ENCODE measurements at places on chromosomes 3 and 15. TPM values are rescaled to one million over a fixed set of nuclear protein-coding genes. Genes with fewer than 3 reads are reported as not detected.

- no peak for DNase-seq
- no peak overlapping the region for H3K4me3 ChIP-seq
- peaks cover 3% of the 10 kb centered on the region for H3K36me3 ChIP-seq
- peaks cover 9% of the 10 kb centered on the region for H3K4me1 ChIP-seq
These were observed 42.0 kb upstream of the CTDSPL2 start for GRCh38 chr15:44385344-44385942.

Gene PRSS50
- 0.07 TPM for total RNA-seq

DNA sequence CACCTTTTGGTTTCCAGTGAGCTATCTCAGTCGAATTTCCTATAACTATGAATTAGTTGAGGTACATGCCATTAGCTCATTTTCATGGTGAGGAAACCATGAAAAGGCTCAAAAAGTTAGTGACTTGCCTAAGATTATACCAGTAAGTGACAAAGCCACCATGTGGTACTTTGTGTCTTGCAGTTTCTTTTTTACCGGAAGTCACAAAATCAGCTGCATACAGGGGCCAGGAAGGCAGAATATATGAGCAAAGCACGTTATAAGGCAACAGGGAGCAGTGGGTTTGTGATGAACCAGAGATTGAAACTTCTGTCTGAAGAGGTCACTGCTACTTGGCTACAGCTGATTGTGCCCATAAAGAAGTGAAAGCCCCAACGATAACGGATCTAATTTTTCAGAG, 50.3 kb downstream of the CMTM8 start:
- peak; percentile 31 for DNase-seq
- peaks cover 36% of the 10 kb centered on the region for H3K4me1 ChIP-seq
- H3K4me3 ChIP-seq: peak overlapping the region; percentile 32
- H3K36me3 ChIP-seq: no peaks in the 10 kb centered on the region
- no peaks in the 10 kb centered on the region for H3K27me3 ChIP-seq
- H3K27ac ChIP-seq: peak overlapping the region; percentile 77

GRCh38 chr3:24763393-24763792, 268.7 kb upstream of the THRB start:
- H3K4me3 ChIP-seq: no peak overlapping the region
- H3K36me3 ChIP-seq: no peaks in the 10 kb centered on the region
- no peaks in the 10 kb centered on the region for H3K27me3 ChIP-seq
- H3K27ac ChIP-seq: no peak overlapping the region

Gene KBTBD13
- total RNA-seq: not detected

DNA sequence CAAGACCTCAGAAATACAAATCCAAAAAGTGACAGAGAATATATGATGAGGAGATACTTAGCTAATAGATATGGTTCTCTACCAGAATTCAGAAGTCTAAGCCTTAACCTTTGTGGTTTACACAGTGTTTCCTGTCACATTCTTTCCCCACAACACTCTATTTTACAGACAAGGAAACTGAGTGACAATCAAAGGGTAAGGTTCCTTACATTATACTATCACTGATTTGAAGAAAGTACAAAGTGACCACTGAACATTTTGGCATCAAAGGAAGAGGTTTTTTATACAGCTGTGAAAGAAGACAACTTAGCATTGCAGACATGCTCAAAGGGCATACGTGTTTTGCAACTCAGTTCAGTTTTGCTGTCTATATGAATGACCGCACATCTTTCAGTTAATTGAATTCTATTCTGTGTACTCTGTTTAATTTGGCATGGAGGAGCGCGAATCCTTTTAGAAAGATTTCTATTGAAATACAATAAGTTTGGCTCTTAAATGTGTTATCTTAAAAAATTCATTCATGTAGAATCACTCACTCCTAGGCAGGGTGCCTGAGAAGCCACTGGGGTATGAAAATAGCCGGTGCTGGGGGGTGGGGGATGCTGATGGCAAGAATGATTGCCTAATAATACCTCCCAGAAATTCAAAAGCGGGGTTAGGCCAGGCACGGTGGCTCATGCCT, 66.5 kb upstream of the SKOR1 start:
- no peak for DNase-seq
- H3K27me3 ChIP-seq: peaks cover 4% of the 10 kb centered on the region
- H3K27ac ChIP-seq: no peak overlapping the region
- H3K4me1 ChIP-seq: peaks cover 78% of the 10 kb centered on the region

DNA sequence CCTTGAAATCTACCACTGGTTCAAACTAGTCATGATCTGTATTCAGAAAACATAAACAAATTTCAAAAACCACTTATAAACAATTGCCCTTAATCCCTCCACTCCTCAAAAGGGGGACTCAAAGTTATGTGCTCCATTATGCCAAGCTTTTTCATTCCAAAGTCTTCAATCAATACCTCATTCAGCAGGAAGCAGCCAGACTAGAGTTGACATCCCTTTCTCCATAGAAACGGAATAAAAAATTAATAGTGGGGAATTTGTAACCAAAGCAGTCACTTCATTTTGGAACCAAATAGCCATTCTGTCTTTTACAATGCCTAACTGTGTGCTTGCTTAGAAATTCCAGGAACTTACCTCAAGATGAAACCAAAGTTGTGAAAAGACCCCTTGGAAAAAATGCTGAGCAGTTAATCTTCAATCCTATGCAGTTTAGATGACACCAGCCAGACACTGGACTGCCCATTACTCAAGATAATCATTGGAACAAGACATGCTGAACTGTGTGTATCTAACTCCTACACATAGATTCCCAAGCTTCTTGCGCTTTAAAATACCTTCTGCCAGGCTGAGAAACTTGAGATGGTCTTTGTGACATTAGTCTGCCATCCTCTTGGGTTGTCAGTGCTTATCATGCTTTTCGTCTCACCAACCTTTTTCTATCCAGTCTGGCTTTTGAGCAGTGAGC, 406.2 kb downstream of the PLOD2 start:
- no peaks in the 10 kb centered on the region for H3K27me3 ChIP-seq
- no peaks in the 10 kb centered on the region for H3K36me3 ChIP-seq
- no peak overlapping the region for H3K27ac ChIP-seq
- no peaks in the 10 kb centered on the region for H3K4me1 ChIP-seq

DNA sequence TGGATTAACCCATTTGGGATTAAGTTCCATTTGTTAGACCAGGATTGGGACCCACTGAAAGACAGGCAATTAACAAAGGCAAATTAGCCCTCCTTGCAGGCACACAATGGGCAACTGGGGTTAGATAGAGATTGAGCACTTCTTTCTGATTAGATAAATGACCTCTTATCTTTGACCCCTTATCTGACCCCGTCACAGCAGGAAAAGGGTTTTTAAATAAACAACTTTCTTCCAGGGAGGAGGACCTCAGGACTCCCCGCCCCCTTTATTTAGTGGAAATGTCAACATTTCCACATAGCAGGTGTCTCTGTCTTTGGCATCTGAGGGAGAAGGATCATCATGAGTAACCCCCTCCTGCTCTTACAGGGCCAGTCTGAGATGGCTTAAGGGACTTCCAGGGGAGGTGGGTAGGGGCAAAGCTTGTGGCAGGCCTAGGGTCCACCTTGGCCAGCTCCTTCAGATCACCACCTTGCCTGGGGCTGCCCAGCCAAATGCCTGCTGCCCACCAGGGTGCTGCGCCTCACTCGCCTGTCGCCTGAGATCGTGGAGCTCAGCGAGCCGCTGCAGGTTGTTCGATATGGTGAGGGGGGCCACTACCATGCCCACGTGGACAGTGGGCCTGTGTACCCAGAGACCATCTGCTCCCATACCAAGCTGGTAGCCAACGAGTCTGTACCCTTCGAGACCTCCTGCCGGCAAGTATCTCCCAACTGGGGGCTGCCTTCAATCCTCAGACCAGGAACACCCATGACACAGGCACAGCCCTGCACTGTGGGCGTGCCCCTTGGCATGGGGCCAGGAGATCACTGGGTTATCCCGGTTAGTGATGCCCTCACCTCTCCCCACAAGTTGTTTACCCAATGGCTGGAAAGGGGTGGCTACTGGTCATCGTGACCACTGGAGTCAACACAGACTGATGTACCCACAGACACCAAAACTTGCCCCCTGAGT, 2.6 kb upstream of the WDR6 start:
- no peak overlapping the region for H3K27ac ChIP-seq
- H3K4me3 ChIP-seq: no peak overlapping the region
- H3K4me1 ChIP-seq: peaks cover 25% of the 10 kb centered on the region
- no peak for DNase-seq
- H3K27me3 ChIP-seq: no peaks in the 10 kb centered on the region

GRCh38 chr15:52790941-52791751, 1.0 kb upstream of the ONECUT1 start:
- peaks cover 26% of the 10 kb centered on the region for H3K4me1 ChIP-seq
- H3K27ac ChIP-seq: no peak overlapping the region
- peak overlapping the region; percentile 74 for H3K4me3 ChIP-seq
- H3K27me3 ChIP-seq: peaks cover 89% of the 10 kb centered on the region
- DNase-seq: no peak

DNA sequence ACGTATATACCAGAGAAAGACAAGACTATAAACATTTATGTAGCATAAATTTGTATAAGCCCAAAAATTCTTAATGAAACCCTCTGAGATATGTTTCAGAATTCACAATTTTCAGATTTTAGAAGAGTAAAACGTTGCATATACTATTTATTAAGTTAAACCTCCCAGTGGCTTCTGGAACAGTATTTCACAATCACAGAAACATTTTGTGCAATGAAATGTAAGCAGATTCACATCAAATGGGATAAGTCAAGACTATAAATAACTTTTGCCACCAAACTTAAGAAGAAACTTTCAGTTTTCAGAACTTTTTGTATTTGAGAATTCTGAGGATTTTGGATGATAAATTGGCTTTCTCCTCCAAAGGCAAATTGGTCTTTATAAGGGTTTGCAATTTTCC, 9.2 kb downstream of the SLTM start:
- H3K36me3 ChIP-seq: no peaks in the 10 kb centered on the region
- no peaks in the 10 kb centered on the region for H3K27me3 ChIP-seq
- H3K4me1 ChIP-seq: peaks cover 32% of the 10 kb centered on the region
- DNase-seq: no peak
- H3K27ac ChIP-seq: no peak overlapping the region
- no peak overlapping the region for H3K4me3 ChIP-seq

GRCh38 chr15:75342221-75342620, 4.6 kb upstream of the NEIL1 start:
- H3K36me3 ChIP-seq: no peaks in the 10 kb centered on the region
- no peak for DNase-seq
- no peak overlapping the region for H3K4me3 ChIP-seq
- H3K4me1 ChIP-seq: peaks cover 6% of the 10 kb centered on the region
- peaks cover 6% of the 10 kb centered on the region for H3K27me3 ChIP-seq

GRCh38 chr3:31610700-31611275, 78.1 kb downstream of the STT3B start:
- H3K4me1 ChIP-seq: peaks cover 69% of the 10 kb centered on the region
- no peaks in the 10 kb centered on the region for H3K27me3 ChIP-seq
- H3K36me3 ChIP-seq: peaks cover 33% of the 10 kb centered on the region
- no peak for DNase-seq
- no peak overlapping the region for H3K4me3 ChIP-seq

GRCh38 chr15:77475001-77475400, 54.3 kb downstream of the HMG20A start:
- peaks cover 3% of the 10 kb centered on the region for H3K36me3 ChIP-seq
- no peaks in the 10 kb centered on the region for H3K27me3 ChIP-seq
- DNase-seq: no peak

Gene GRIP2
- not detected for total RNA-seq

Gene ZIC1
- not detected for total RNA-seq

Gene MTMR10
- 24.3 TPM for total RNA-seq

- H3K4me3 ChIP-seq: peak overlapping the region; percentile 50
- no peak for DNase-seq
- peaks cover 88% of the 10 kb centered on the region for H3K27me3 ChIP-seq
- no peak overlapping the region for H3K27ac ChIP-seq
These were observed 6.1 kb downstream of the ISLR2 start for GRCh38 chr15:74136540-74136813.

Gene BFSP2
- total RNA-seq: not detected

Gene GHSR
- total RNA-seq: not detected

Gene STAC
- total RNA-seq: not detected

GRCh38 chr15:40309344-40309862, 1.7 kb upstream of the PLCB2 start:
- DNase-seq: no peak
- H3K27ac ChIP-seq: peak overlapping the region; percentile 80
- peaks cover 47% of the 10 kb centered on the region for H3K4me1 ChIP-seq
- H3K4me3 ChIP-seq: peak overlapping the region; percentile 98

DNA sequence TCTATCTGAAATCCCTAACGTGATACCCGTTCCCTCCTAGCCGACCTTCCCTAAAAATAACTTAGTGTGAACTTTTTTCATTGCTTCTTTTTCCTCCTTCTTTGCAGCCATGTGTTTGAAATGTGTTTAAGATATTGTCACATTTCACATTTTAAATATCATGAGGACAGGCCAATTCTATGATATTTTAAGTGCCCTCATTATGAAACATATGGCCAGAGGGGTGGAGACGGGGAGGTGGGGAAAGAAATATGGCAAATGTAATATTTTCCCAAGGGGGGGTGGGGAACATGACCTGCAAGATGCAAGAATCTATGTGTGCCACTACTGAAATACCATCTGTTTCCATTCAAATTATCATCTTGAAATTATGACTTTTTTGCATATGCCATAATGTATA, 1039.2 kb downstream of the AGBL1 start:
- no peaks in the 10 kb centered on the region for H3K4me1 ChIP-seq
- H3K4me3 ChIP-seq: no peak overlapping the region
- DNase-seq: no peak
- no peaks in the 10 kb centered on the region for H3K36me3 ChIP-seq

GRCh38 chr15:93028632-93029213, 60.3 kb downstream of the RGMA start:
- H3K27ac ChIP-seq: peak overlapping the region; percentile 71
- no peak overlapping the region for H3K4me3 ChIP-seq
- DNase-seq: no peak
- no peaks in the 10 kb centered on the region for H3K27me3 ChIP-seq
- peaks cover 46% of the 10 kb centered on the region for H3K4me1 ChIP-seq

Gene LACTB
- total RNA-seq: 30.3 TPM

- H3K4me1 ChIP-seq: no peaks in the 10 kb centered on the region
- no peak overlapping the region for H3K27ac ChIP-seq
- H3K27me3 ChIP-seq: no peaks in the 10 kb centered on the region
- DNase-seq: no peak
- no peak overlapping the region for H3K4me3 ChIP-seq
These were observed 220.5 kb upstream of the ADAMTS9 start for GRCh38 chr3:64908251-64908685.

Gene PARP9
- 28.8 TPM for total RNA-seq

Gene NEO1
- total RNA-seq: 8.1 TPM
